ENCODE measurements at places on chromosomes 5 and 9.

- no peak for DNase-seq
Observed at GRCh38 chr9:13431692-13432091, 152.2 kb upstream of the MPDZ start.

- DNase-seq = no peak
Observed at GRCh38 chr5:176621661-176622079, 8.7 kb downstream of the SNCB start.

DNA sequence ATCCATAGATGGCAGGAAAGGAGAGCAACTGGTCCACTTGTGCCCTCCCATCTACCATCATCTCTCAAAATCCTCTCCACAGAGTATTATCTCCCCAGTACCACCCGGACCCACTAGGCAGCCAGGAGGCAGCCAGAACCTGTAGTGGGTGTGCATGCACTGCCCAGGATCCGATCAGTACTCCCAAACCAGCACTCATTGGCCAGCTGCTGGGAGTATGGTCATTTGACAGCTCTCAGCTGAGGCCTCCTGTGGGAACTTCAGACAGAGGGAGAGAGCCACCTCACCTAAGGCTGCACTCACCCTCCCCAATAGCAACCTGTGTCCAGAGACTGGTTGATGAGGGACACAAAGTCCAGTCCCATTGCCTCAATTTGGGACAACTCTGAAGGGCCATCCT lies 286.0 kb downstream of the TRIM36 start:
- no peak for DNase-seq

- DNase-seq = no peak
Observed at GRCh38 chr9:82555431-82556051, 507.4 kb downstream of the RASEF start.

- no peak for DNase-seq
Observed at GRCh38 chr5:173888473-173889131, 453 bp downstream of the CPEB4 start.

DNA sequence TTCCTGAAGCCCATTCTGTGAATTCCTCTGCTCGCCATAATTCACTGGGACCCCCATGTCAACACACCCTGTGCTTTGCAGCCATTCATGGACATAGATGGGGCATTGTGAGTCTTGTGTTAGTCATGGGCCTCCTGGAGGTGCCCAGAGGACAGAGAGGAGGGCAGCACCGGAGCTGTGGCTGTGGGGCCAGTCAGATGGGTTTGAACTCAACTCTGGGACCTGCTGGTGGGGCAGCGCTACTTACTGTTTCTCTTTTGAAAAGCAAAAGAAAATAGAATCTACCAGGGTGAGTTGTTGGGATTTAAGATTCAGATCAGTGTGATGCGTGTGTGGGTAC lies 11.3 kb upstream of the EXOC3 start:
- DNase-seq = no peak

GRCh38 chr5:121706686-121707085 lies 145.0 kb upstream of the FTMT start:
- DNase-seq = no peak

DNA sequence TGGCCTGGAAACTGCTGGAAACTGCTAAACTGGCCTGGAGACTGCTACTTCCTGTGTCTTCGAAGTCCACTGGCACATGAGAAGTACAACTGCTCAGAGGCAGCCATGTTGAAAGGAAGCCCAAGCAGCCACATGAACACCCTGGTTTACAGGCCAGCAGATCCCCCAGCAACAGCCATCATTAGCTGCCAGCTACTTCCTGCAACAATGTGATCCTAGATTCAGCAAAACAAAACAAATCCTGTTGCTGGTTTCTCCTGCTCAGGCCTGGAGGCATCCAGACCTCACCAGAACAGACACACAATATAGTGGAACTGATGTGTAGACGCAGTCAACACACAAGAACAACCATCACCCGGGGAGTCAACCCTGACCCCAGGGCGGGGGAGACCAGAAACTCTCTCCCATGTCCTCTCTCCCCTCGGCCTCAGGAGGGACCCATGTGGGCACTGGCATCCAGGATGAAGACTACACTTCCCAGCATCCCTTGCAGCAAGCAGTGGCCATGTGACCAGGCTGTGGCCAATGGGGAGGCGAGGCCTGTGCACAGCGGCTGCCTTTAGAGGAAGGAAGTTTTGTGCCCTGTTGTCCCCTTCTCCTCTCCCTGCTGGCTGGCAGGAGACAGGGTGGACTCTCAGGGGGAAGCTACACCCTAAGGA lies 9.2 kb upstream of the LCN15 start:
- DNase-seq = no peak

- DNase-seq = no peak
Observed at GRCh38 chr5:25515525-25515924, 870.7 kb upstream of the CDH10 start.

DNA sequence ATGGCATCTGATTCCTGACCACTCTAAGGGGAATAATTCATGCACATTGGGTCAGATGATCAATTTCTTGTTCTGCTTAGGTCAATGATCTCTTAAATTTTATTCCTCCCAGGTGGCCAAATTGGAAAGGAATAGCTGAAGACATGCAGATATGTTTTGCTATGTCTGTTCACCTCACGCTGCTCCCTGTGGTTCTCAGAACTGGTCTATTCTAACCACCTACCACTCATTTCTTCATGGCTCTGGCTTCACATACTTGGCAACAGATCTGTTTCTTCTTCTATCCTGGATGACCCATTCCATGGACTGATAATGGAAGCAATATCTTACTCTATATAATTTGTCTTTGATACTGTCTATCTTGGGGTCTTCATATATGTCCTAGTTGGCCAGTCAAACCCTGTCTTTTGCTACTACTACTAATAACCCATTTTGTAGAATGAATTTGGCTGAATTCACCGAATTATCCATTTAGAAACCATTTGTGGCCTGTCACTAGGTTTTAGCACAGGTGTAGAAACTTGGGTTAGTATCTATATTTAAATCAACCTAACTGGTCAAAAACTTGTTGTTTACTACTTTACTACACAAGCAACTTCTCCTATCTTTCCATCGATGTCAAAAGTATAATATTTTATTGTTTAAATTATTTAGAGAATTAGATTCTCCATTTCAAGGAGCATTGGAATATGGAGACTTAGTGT lies 650.9 kb downstream of the TLE4 start:
- no peak for DNase-seq

- no peak for DNase-seq
Observed at GRCh38 chr5:139395844-139396640, 1.1 kb upstream of the PROB1 start.

- DNase-seq = no peak
Observed at GRCh38 chr9:27160636-27161035, 51.6 kb downstream of the TEK start.

DNA sequence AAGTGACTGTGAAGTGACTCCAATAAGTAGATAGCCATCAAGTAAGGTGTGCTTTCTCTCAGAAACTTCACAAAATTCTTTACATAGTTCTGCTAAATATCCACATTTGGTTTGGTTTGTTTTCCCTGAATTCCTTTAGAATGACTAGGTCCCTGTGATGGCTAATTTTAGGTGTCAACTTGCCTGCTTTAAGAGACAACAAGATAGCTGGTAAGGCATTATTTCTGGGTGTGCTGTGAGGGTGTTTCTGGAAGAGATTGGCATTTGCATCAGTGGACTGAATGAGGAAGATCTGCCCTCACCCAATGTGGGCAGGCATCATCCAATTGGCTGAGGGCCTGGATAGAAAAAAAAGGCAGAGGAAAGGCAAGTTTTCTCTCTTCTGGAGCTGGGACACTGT lies 8.3 kb upstream of the PTBP3 start:
- DNase-seq = no peak

DNA sequence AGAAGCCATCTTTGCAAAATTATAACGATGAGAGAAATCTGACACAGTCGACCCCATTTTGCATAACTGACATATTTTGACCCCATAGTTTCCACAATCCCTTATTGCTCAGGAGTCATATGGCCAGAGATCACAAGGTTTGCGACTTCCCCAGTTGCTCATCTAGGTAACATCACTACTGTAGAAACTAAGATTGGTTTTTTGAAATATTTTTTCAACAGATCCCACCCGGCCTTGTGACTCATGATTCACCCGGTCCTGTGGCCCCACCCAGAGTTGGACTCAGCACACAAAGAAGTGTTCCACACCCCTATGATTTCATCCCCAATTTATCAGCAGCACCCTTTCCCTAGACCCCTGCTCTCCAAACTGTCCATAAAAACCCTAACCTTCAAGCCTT lies 50.2 kb downstream of the TIMD4 start:
- no peak for DNase-seq

DNA sequence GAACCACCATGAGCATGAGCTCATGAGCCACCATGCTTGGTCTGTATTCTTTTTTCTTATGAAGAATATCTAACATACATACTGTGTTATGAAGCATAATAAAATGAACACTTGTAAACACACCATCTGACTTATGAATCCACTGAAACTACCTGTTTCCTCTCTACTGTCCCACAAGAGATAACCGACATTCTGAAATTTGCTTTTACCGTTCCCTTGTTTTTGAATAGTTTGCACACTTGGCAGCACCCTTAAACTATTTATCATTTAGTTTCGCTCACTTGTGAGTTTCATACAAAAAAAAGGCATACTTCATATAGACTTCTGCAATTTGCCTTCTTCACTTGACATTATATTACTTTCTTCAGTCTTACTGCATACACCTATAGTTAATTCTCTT lies 8.9 kb downstream of the LARS1 start:
- DNase-seq = no peak

DNA sequence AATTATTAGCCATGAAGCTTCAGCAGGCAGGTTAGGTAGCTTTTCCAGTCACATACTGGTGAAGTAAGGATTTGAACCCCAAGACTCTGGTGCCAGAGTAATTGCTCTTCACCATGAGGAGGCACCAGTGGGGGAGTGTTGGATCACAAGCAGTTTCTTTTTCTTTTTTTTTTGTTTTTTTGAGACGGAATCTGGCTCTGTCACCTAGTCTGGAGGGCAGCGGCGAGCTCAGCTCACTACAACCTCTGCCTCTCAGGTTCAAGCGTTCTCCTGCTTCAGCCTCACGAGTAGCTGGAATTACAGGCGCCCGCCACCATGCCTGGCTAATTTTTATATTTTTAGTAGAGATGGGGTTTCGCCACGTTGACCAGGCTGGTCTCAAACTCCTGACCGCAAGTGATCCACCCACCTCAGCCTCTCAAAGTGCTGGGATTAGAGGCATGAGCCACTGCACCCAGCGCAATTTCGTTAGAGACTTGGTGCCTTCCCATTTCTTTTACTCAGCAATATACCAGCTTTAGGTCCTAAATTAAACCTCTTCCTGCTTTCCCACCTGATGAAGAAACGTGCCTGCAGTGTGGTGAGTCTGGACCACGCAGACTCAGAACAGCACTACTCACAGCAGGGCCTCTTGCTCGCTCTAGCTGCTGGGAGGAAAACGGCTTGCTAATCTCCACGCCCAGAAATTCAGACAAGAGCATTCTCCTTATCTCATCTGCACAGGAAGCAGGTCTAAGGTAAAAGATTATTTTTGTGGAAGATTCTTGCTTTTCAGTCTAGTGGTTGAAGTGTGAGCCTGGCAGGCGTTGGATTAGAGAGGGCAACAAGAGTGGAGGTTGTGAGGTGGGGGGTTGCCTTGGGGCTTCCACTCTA lies at the start of gene S100Z:
Gene S100Z (plus strand): TSS at position 596 of the 873 bp plus-strand sequence. CDS start 25,346 bp downstream, outside the sequence.
- peak; percentile 37 for DNase-seq

DNA sequence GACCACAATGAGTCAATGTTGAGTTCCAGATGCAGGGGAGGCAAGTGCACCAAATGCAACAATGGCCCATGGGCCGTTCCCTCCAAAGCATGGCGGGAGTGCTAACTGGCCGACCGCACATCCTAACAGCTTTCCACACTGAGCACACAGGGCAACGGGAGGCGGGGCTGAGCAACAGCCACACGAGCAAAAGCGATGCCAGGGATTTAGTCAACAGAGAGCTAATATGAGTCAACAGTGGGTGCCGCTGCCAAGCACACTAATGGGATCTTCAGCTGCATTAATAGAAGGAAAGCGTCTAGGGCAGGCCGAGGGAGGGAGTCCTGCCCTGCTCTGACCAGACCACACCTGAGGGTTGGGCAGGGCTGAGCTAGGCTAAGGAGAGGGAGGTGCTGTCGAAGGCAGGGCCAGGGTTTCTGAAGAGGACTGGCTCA lies 4.6 kb downstream of the EPB41L4B start:
- DNase-seq = no peak

- DNase-seq = no peak
Observed at GRCh38 chr9:27247756-27248155, 49.2 kb downstream of the EQTN start.

DNA sequence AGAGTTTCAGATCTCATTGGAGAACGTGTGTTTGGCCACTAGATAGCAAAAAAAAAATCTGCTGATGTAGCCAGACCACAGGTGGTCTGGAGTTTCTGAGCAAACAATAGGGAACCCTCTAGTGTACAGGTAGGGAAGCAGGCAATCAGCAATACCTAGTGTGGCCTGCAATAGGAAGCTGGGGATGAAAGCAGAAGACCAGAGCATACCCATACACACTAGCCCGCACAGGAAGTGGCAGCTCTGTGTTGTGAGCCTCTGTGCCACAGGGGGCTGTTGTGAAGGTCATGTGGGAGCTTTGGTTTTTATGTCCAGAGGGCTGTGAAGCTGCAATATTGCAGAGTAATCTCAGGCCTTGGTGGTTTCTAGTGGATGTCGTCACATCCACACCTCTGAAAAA lies 81.2 kb downstream of the MTAP start:
- no peak for DNase-seq

DNA sequence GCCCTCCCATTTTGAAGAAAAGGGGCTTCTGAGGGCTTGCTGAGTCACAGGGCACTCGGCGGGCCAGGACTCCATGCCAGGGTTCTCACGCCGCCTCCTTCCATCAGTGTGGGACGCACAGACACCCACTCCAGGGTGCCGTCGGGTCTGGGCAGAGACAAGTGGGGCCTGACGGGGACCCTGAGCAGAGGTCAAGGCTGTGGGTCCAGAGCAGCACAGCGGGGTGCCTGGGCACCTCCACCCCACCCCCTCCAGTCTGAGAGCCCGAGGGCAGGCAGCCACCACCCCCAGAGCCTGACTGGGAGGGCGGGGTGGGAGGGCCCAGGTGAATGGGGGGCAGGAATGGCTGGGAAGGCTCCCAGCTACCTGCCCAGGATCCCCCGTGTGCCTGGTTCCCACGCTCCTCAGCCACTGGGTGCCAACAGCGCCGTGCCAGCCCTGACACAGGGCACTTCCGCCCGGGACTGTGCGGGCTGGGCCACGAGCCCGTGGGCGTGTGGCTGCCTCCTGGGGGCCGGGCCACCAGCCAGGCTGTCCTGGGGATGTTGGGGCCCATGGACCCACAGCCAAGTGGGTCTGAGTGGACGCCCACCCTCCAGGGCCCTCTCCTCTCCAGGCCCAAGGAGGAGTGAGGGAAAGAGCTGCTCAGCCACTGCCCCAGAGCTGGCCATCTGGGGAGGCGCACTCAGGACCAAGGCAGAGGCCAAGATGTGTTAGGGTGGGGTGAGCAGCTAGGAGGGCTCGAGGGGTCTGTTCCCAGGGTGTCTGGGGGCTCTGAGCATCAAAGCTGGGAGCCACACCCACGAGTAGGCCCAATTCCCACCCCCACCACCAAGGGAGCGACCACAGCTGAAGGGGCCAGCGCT lies 10.1 kb upstream of the NRARP start:
- DNase-seq = no peak

GRCh38 chr5:127865273-127865672 lies 162.1 kb downstream of the CCDC192 start:
- no peak for DNase-seq

GRCh38 chr5:89230178-89230577 lies 347.2 kb upstream of the MEF2C start:
- no peak for DNase-seq
